ENCODE measurements at places on chromosomes 12 and 14.
A peak's percentile ranks its signal among the peaks of the same experiment; 100 is the strongest.

- no peak for DNase-seq
Observed at GRCh38 chr12:117830471-117830870, 138.3 kb downstream of the KSR2 start.

DNA sequence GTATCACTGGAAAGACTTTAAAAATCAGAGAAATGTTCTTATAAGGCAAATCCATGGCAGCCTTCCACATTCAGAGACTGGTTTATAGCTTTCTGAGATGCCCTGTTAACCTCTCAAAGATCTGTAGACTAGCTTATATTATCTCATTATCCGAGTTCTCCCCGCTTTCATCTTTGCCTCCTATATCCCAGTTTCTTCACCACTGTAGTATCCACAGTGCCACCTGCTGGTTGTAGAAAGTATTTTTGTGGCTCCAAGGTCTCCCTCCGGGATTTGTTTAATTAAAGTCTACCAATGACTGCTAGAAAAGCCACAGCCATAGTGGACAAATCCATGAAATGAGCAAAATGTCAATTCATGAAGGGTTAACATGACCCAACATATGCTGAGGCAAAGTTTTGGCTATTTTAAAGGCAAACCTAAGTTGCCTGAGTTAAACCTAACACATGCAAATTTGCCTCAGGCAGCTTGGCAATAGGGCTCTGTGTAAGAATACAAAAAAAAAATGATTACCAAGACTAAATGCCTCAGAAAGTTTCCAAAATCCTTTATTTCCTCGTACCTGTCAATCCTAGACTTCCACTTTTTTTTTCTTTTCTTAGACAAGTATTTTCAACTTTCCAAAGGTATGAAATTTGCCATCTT, 218.8 kb upstream of the BMP4 start:
- peak; percentile 87 for DNase-seq

DNA sequence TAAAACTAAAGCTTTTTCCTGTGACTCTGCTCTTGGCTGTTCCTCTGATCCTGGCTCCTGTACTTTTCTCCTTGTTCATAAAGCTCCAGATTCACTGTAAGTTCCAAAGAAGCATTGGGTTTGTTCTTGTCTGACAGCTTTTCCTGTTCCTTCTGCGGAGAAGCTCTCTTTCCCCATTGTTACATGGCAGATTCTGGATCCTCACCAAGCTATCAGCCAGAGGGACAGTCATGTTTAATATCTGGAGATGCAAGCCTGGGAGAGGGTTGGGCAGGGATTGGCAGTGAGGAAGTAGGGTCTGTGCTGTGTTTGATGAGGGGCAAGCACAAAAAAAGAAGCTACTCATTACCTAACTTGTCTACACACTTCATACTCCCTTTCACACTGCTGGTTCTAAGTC, 107.9 kb downstream of the AKAP6 start:
- DNase-seq, result no peak

GRCh38 chr14:33716921-33717320, 234.0 kb downstream of the EGLN3 start:
- no peak for DNase-seq

- DNase-seq, result peak; percentile 47
Observed at GRCh38 chr14:75989134-75989533, 3.6 kb downstream of the IFT43 start.

DNA sequence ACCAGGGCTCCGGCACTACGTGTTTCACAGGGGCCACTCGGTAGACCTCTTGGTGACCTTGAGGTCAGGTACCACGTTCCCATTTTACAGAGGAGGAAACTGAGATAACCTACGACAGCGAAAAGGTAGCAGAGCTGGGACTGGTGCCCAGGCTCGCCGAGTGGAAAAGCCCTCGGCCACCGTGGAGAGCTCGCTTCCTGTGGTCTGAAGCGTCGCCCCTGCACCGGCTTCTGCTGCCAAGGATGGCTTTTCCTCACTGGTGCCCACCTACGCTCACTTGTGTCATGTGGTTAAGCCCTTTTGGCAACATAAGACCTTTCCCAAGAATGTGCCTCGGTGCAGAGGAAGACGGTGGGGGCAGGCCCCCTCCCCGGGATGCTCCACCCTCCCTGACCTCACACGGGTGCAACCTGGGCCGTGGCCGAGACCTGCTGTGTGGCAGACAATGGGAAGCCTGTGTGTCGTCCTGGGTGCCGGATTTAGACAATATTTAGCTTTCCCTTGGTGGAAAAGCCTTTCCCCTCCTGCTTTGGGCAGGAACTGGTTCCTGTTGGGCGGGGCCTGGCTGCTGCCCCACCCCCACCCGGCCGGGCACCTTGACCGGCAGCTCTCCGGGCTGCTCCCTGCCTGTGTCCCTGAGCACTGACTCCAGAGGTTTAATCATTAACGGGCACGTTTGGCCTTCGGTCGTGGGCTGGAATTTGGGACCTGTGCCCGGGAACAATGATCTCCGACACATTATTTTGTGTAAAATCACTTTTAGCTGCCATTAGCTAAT, 32.4 kb upstream of the PPP1R13B start:
- no peak for DNase-seq

DNA sequence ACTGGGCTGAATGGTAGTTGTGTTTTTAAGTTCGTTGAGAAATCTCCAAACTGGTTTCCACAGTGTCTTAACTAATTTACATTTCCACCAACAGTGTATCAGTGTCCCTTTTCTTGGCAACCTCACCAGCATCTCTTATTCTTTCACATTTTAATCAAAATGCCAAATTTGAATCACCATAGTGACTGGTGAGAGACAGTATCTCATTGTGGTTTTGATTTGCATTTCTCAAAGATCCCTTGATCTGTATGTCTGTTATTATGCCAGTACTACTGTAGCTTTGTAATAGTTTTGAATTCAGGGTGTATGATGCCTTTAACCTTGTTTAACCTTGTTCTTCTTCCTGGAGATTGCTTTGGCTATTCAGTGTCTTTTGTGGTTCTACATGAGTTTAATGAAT, 2.2 kb upstream of the EIF2S3B start:
- no peak for DNase-seq

DNA sequence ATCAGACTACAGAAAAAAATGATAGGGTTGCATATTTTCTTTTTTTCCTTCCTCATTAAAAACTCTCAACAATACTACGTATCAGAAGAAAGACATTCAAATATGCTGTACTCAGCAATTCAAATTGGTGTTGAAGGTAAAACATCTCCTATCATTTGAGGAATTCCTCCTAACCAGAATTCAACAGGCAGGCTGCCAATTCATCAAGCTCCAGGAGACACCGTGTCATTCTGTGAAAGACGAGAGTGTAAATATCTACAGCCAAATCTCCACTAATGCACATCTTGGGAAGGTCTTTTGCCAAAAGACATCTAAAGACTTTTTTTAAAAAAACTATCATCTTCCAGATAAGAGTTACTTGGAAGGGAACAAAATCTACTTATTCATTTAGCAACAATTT, 26.6 kb downstream of the NT5DC3 start:
- no peak for DNase-seq

DNA sequence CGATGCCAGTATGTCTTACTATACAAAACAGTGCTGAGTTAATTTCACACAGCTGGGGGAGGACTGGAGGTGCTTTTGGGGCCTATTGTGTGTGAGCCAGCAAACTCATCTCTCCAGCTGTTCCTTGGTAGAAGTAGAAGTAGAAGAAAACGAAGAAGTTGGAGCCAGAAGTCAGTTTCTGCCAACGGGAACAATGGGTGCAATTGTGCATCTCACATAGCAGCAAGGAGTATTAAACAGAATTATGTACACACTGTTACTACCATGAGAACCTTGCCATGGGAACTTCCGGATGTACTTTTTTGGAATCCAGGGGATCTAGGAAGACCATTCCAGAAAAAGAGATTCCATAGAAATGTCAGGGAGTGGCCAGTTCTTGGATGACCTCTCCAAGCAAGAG, 88.6 kb downstream of the VCPKMT start:
- no peak for DNase-seq

DNA sequence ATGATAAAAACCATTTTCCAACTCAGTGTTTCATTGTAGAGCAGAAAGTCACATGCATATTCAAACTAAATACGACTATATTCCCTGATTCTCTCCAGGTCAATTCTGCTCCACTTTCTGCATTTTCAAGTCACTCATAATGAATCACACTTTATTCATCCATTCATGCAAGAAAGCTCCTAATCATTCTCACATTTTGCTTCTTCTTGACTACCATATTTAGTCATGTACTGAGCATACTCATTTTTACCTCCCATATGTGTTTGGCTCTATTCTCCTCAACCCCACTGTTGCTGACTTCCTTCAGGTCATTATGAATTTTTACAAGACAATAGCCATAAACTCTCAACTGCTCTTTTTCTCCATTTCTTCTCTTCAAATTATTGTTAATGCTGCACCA, 43.4 kb upstream of the PIK3C2G start:
- DNase-seq, result peak; percentile 7

GRCh38 chr12:21568115-21568514, 36.5 kb downstream of the GYS2 start:
- no peak for DNase-seq

DNA sequence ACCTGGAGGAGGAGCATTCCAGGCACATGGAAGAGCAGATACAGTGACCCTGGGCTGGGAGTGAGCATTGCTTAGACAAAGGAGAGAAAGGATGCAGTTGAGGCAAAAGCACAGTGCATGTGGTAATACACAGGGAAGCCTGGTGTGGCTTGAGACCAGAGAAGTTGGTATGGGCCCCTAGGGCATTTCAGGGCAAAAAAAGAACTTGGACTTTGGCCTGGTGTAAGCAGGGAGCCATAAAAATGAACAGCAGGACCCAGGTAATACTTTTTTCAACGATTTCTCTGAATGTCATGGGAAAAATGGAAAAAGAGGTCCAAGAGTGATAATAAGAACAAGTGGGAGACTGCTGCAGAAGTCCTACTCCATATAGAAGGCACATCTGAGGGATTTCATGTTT, 163.9 kb downstream of the ASCL4 start:
- DNase-seq, result no peak

DNA sequence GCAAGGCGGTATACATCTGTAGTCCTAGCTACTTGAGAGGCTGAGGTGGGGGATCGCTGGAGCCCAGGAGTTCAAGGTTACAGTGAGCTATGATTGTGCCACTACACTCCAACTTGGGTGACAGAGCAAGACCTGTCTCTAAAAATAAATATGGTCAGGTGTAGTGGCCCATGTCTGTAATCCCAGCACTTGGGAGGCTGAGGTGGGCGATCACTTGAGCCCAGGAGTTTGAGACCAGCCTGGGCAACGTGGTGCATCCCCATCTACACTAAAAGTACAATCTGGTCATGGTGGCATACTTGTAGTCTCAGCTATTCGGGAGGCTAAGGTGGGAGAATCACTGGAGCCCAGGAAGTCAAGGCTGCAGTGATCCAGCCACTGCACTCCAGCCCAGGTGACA, 40.6 kb downstream of the HECTD1 start:
- no peak for DNase-seq

DNA sequence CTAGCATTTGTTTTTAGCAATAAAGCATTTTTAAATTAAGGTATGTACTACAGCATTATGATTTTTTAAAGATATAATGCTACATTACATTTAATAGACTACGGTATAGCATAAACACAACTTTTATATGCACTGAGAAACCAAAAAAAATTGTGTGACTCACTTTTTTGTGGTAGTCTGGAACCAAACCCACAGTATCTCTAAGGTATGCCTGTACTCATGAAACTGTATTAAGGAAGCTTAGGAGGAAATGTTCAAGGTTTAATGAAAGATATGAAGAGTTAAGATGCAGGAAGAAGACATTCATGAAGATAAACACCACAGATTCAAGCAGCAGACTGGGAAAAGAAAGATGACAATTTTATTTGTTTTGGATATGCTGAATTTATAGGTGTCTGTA, 51.7 kb downstream of the PPP1R12A start:
- peak; percentile 65 for DNase-seq

- peak; percentile 55 for DNase-seq
Observed at GRCh38 chr12:49538510-49539403, at the start of gene KCNH3. Gene KCNH3 (plus strand): TSS chr12:49539030. CDS start chr12:49539417, 387 bp downstream.

GRCh38 chr12:87368259-87368658, 660.9 kb downstream of the C12orf50 start:
- no peak for DNase-seq

DNA sequence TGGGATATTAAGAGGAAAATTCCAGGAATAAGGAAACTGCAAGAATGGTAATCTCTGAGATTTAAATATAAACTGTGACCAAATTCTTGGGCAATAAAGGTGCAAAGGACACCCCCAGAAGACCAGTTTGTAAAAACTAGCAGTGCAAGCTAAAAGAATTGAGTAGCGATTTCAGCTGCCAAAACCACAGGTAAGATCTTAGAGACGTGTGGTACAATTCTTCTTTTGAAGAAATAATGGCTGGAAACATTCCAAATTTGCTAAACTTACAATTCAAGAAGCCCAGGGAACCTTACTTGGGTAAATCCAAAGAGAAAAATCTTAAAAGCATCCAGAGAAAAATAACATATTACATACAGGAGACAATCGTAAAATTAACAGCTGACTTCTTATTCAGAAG, 12.0 kb downstream of the CATSPERB start:
- DNase-seq, result no peak

DNA sequence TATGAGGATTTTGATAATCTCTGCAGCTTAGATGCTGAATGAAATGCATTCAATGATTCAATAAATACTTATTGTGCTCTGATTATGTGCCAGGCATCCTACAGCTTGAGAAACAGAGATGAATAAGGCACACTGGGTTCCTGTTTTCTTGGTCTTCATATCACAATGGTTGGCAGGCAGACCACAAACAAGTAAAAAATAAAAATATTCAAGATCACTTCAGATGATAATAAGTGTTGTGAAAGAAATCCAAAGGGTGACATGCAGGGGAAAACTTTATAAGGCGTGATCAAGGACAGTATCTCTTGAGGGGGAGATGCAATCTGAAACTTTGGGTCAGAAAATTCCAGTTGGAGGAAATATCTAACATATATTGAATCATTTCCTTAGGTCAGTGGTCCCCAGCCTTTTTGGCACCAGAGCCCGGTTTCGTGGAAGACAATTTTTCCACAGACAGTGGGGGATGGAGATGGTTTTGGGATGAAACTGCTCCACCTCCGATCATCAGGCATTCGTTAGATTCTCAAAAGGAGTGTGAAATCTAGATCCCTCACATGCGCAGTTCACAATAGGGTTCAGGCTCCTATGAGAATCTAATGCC, 73.7 kb upstream of the RAP1B start:
- DNase-seq, result no peak

All from astrocyte of the spinal cord (primary cell).